Activated naive CD4-positive, alpha-beta T cell treated with anti-CD3 and anti-CD28 coated beads for 36 hours (primary cell): ENCODE measurements at places on chromosomes 2 and 18. TPM values are rescaled to one million over a fixed set of nuclear protein-coding genes. Genes with fewer than 3 reads are reported as not detected.

DNA sequence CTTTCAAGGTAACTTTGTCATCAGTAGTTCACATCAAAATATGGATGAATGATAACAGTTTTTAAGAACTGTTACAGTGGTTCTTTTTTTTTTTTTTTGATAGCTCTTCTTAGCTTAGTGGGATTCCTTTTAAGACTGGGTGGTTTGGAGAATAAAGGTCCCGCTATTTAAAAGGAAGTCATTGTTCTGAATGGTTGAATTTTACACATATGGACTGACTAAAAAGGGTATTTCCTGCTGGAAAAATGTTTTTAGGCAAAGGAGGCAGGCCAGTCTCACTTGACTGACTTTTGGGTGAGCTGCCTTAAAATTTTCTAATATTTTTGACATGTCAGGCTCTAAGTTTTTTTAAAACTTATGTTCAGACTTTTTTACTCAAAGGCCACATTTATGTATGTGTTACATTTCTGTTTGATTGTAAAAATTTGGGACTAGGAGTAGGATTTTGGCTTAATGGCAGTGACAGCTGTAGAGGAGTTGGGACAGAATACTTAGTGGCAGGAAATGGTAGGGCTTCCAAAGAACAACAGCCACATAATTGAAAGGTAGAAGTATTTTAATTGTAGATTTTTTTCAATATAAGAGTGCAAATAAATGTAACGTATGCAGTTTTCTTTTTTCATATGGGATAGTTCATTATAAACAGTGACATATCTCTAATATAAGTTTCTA is 13.7 kb downstream of the VAPA start:
- no peaks in the 10 kb centered on the region for H3K27me3 ChIP-seq
- H3K4me1 ChIP-seq, result peaks cover 67% of the 10 kb centered on the region
- H3K36me3 ChIP-seq, result peaks cover 9% of the 10 kb centered on the region
- no peak for DNase-seq
- H3K4me3 ChIP-seq, result no peak overlapping the region
- H3K27ac ChIP-seq, result peak overlapping the region; percentile 18

DNA sequence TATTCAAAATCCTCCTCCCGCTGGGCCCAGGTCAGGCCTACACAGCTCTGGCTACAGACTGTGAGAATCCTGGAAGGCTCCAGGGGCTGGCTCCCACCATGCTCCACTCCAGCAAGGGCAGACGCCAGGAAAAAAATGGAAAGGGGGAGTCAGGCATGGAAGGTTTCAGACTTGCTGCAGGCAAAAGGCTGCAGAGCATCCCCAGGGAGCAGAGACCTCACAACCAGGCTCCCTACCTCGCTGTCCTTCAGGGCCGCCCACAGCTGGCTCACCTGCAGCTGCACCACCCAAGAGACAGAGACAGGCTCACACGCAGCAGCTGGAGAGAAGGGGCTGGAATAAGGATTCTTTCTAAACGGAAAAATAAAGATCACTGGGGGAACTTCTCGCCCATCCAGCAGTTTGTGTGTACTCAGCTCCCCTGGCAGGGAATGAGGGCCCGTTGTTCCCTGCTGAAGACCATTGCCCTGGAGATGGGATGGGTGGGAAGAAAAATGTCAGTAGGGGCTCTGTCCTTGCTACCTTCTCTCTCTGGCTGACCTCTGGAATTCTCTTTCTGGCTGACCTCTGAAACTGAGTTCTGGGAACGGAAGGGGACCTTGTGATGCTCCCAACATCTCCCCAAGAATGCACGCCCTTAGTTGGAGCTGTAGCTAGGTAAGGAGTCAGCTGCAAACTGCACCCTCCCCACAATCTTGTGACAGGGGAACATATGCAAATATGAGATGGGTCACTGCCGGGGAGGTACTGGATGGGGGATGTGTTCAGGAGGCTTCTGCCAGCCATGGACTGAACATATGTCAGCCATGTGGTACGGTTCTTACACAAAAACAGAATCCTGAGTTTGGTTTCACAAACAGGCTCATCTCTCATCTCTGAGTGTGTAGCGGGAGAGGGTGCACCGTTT is 34.5 kb downstream of the BCL2 start:
- H3K27ac ChIP-seq, result no peak overlapping the region
- no peaks in the 10 kb centered on the region for H3K27me3 ChIP-seq
- H3K4me1 ChIP-seq, result peaks cover 31% of the 10 kb centered on the region
- no peak for DNase-seq
- H3K36me3 ChIP-seq, result peaks cover 36% of the 10 kb centered on the region

- DNase-seq, result no peak
- H3K36me3 ChIP-seq, result no peaks in the 10 kb centered on the region
- no peak overlapping the region for H3K27ac ChIP-seq
- no peaks in the 10 kb centered on the region for H3K4me1 ChIP-seq
- no peaks in the 10 kb centered on the region for H3K27me3 ChIP-seq
Measured at GRCh38 chr2:95333888-95334338, 36.8 kb downstream of the KCNIP3 start.

GRCh38 chr2:136361521-136361920 is 243.6 kb upstream of the CXCR4 start:
- peak overlapping the region; percentile 48 for H3K27ac ChIP-seq
- DNase-seq, result peak; percentile 46
- no peaks in the 10 kb centered on the region for H3K36me3 ChIP-seq

DNA sequence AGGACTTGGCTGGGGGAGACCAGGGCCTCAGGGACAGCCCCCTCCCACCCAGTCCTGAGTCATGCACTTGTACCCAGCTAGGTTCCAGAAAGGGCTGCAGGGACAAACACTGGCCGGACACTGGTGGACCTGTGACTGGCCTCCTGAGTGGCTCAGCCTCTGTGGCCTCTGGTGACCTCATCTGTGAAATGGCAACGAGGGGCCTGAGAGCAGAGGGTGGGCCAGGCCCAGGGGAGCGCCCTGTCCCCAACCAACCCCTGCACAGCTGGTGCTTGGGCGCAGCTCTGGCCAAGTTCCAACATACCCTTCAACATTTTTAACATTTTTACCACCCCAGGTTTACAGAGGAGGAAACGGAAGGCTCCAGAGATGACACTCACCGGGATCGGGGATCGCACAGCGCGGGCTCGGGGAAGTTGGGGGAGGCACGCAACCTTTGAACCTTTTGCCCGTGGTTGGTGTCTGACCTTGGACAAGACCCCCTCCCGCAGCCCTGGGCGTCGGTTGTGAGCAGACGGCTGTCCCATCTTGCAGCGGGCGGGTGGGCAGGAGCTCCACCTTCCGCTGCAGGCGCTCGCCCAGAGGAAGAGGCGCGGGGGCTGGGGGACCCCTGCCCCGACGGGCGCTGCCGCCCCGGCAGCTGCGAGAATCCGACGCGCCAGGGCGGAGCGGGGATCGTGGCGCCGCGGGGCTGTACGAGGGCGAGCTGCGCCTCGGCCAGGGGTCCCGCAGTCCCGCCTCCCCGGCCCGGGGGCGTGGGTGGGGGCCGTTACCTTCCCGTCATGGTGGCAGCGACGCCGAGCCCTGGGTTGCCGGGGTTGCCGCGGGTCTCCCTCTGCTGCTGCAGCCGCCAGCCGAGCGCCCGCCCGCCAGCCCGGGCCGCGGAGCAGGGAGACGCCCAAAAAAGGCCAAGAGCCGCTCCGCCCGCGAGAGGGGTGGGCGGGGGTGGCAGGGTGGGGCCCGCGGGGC is 805 bp downstream of the LIMS2 start:
- peaks cover 49% of the 10 kb centered on the region for H3K27me3 ChIP-seq
- H3K36me3 ChIP-seq, result no peaks in the 10 kb centered on the region
- DNase-seq, result peak; percentile 30
- peak overlapping the region; percentile 54 for H3K4me3 ChIP-seq

DNA sequence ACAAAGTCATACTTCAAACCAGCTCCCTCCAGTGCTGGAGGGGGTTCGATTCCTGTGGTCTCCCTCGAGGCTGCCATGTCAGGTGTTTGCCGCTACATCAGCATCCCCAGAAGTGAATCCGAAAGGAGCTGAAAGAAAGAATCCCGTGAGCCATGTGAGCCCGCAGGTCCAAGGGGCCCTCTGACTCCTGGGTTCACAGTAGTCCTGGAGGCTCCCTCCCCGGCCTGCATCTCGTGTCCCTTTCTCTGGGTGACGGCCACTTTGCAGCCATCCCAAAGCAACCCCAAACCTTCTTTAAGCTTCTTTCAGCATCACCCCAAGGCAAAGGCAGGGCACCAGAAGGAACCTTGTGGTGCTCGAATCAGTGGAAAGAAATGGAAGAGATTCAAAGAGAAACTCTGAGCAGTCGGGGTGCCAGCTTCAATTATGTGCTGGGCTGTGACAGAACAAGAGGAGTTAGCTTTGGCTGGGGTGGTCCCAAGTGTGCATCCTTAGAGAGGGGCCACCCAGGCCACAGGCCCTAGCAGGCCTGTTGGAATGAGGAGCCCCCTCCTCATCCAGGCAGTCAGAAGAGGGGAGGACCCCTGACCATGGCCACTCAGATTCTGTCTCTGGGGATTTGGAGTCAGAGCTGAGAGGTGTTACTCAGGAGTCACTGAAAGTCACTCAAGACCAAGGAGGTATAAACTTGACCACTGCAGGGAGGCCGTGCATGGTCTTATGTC is 59.7 kb downstream of the CIB4 start:
- DNase-seq, result no peak
- H3K27ac ChIP-seq, result no peak overlapping the region
- H3K4me1 ChIP-seq, result no peaks in the 10 kb centered on the region

- no peak overlapping the region for H3K27ac ChIP-seq
- no peak for DNase-seq
- H3K4me3 ChIP-seq, result no peak overlapping the region
Measured at GRCh38 chr2:185984670-185985069, 246.1 kb downstream of the FSIP2 start.

- H3K27ac ChIP-seq, result no peak overlapping the region
- H3K4me3 ChIP-seq, result no peak overlapping the region
- H3K27me3 ChIP-seq, result no peaks in the 10 kb centered on the region
- peaks cover 35% of the 10 kb centered on the region for H3K4me1 ChIP-seq
- no peak for DNase-seq
- no peaks in the 10 kb centered on the region for H3K36me3 ChIP-seq
Measured at GRCh38 chr18:23226391-23226790, 91.1 kb downstream of the CABLES1 start.

GRCh38 chr2:62627667-62628066 is 77.8 kb upstream of the EHBP1 start:
- no peak overlapping the region for H3K4me3 ChIP-seq
- no peak for DNase-seq
- H3K36me3 ChIP-seq, result no peaks in the 10 kb centered on the region
- H3K4me1 ChIP-seq, result peaks cover 4% of the 10 kb centered on the region
- peaks cover 3% of the 10 kb centered on the region for H3K27me3 ChIP-seq
- H3K27ac ChIP-seq, result no peak overlapping the region

- no peak for DNase-seq
- H3K27ac ChIP-seq, result no peak overlapping the region
- H3K4me1 ChIP-seq, result no peaks in the 10 kb centered on the region
Measured at GRCh38 chr2:211067029-211067428, 510.6 kb downstream of the CPS1 start.

DNA sequence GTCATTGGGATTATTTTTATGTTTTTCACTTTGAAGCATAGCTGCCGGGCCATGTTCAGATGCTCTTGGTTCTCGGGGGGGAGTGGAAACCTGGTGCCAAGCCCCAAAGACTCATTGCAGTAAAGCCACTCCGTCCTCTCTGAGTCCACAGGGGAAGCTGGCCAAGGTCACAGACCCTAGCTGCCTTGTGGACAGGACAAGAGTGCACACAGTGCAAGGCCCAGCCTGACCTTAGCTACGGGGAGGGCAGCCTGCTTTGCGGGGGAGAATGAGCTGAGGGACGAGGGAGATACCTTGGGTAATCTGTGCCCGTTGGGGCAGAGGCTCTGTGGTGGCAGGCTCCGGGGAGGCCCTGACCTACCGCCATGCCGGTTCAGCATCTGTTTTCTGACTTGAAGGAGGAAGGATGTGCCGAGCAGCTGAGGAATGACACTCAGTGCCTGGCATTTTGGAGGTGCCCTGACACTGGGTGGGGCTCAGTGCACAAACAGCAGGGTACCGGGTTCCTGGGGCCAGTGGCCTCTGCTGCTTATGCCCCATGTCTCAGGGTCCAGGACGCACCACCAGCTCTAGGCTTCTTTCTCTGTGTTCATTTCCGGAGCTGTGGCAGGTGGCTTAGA is 87.2 kb downstream of the STPG4 start:
- H3K27me3 ChIP-seq, result no peaks in the 10 kb centered on the region
- no peak for DNase-seq

DNA sequence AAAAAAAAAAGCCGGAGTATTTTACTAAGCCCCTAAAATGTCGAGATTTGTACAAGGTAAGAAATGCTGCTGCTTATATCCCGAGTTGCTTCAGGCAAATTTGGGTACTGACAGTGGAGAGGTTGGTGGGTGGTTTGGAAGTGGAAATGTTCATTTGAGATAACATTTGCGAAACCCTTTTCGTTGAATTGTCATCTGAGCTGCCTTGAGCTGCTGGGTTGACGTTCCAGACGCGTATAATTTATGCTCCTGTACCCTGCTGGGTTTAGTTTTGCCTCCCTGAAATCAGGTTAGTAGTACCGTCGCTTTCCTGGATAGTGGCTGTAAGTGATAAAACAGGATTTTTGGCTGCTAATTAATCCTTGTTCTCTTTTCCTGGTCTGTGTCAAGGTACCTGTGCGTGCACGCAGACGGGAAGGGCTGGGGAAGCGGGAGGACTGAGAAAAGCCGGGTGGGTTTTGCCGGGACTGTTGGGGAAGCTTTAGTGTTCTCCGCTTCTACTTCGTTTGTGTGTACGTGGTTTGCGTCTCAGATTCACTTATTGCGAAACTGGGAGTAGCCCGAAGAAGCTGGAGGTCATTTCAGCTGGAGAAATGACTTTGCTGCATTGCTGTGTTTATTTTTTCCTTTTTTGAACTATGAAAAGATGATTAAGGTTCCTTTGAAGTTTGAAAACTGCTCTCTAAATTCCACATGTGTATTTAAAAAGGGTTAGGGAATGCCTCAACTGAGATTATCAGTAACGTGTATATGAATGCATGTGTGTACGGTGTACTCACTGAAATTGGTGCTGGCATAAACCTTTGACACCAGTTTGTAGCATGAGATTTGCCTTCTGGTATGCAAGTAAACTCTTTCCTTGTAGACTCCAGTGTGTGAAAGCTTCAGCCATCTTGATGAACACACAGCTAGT is 709 bp downstream of the UGP2 start:
- DNase-seq, result peak; percentile 28
- peaks cover 42% of the 10 kb centered on the region for H3K4me1 ChIP-seq
- H3K27me3 ChIP-seq, result no peaks in the 10 kb centered on the region
- peaks cover 8% of the 10 kb centered on the region for H3K36me3 ChIP-seq
- H3K4me3 ChIP-seq, result peak overlapping the region; percentile 99
- peak overlapping the region; percentile 99 for H3K27ac ChIP-seq

DNA sequence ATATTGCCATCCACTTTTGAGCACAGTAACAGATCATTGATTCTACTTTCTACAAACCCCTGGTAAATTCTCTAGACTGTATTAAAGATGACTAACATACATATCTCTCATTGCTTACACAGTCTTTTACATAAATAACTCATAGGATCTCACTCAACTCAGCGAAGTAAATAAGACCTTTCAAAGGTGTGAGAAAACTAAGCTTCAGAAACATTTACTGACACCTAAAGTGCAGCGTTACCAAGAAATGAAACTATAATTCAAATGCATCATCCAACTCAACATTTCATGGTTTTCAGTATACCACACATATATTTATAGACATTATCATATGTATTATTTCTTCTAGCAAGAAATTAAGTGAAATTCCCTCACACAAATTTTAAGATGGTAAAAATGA is 189.8 kb downstream of the METTL4 start:
- H3K4me1 ChIP-seq, result no peaks in the 10 kb centered on the region
- no peak overlapping the region for H3K4me3 ChIP-seq
- H3K27me3 ChIP-seq, result peaks cover 17% of the 10 kb centered on the region
- H3K36me3 ChIP-seq, result no peaks in the 10 kb centered on the region
- no peak overlapping the region for H3K27ac ChIP-seq

Gene LRPPRC
- total RNA-seq, result 175 TPM

Gene KRTCAP3
- total RNA-seq, result 6.7 TPM

Gene INSIG2
- 14.3 TPM for total RNA-seq

Gene RBM44
- 0.52 TPM for total RNA-seq

Gene PTPRN
- total RNA-seq, result not detected

Gene NAT8
- total RNA-seq, result not detected

Gene GPR35
- 2.6 TPM for total RNA-seq

Gene SPP2
- total RNA-seq, result not detected

Gene RTP5
- total RNA-seq, result not detected

Gene CCNT2
- total RNA-seq, result 31.9 TPM
